ENCODE measurements at places on chromosomes 7 and 10. TPM values are rescaled to one million over a fixed set of nuclear protein-coding genes. Genes with fewer than 3 reads are reported as not detected.

DNA sequence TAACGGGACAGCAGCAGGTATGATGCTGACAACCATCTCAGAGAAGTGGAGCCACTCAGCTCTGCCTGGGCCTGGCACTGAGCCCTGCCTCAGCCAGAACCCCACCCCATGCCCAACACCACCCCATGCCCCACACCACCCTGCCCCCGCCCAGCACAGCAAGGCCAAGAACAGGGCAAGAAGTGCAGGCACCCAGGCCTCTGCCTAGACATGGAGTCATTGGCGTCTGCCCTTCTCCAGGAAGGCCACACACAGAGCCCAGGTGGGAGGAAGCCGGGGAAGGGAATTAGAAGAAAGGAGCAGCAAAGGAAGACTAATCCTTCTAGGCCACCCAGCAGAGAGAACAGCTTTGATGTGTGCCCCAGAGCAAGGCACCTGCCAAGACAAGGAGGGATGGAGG lies 18.9 kb downstream of the CAMK2G start:
- H3K36me3 ChIP-seq = peaks cover 56% of the 10 kb centered on the region
- no peak for DNase-seq
- peaks cover 43% of the 10 kb centered on the region for H3K4me1 ChIP-seq
- no peak overlapping the region for H3K27ac ChIP-seq
- no peak overlapping the region for H3K4me3 ChIP-seq
- no peaks in the 10 kb centered on the region for H3K27me3 ChIP-seq

DNA sequence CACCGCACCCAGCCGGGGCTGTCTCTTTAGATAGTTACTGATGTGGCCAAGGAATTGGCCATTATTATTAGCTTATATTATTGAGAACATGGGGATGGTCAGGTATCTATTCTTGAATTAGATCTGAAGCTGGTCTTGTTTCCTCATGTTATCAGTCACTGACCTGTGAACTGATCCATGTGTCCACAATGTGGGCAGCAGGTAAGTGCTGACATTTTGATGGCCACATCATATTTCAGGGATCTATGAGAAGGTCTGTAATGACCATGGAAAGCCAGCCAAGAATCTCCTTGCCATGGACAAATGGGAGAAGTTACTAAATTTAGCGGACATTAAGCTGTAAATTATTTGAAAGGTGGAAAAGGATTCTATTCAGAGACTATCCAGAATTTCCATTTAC lies 61.4 kb downstream of the GBF1 start:
- H3K4me1 ChIP-seq = peaks cover 16% of the 10 kb centered on the region
- no peak overlapping the region for H3K4me3 ChIP-seq
- H3K27me3 ChIP-seq = no peaks in the 10 kb centered on the region
- H3K36me3 ChIP-seq = peaks cover 21% of the 10 kb centered on the region

GRCh38 chr7:36085096-36085495 lies 68.0 kb upstream of the EEPD1 start:
- no peaks in the 10 kb centered on the region for H3K4me1 ChIP-seq
- H3K4me3 ChIP-seq = no peak overlapping the region
- no peaks in the 10 kb centered on the region for H3K36me3 ChIP-seq
- peaks cover 6% of the 10 kb centered on the region for H3K27me3 ChIP-seq
- no peak overlapping the region for H3K27ac ChIP-seq

DNA sequence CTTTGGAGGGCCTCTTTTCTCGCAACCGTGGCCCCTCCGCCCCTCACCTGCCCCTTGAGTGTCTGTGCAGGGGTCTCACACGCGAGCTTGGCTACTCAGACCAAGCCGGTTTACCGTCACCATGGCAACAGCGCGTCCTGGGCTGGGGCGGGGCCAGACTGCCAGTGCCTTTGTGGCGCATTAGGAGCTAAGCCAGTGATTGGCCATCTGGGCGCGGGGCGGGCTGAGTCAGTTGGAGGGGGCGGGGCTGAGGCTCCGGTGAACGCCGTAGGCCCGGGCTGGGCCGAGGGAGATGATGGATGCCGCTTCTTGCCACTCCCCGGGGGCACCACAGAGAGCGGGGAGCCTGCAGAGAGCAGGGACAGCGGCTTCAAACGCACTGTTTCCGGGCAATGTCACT lies 48.7 kb upstream of the FXYD4 start:
- H3K36me3 ChIP-seq = no peaks in the 10 kb centered on the region
- no peak overlapping the region for H3K27ac ChIP-seq
- no peak overlapping the region for H3K4me3 ChIP-seq
- peaks cover 31% of the 10 kb centered on the region for H3K4me1 ChIP-seq

Gene CLIP2
- total RNA-seq = 2.1 TPM

GRCh38 chr7:98730326-98730725 lies 113.2 kb downstream of the NPTX2 start:
- H3K4me1 ChIP-seq = peaks cover 1% of the 10 kb centered on the region
- no peak for DNase-seq
- H3K36me3 ChIP-seq = no peaks in the 10 kb centered on the region
- H3K27ac ChIP-seq = no peak overlapping the region
- no peak overlapping the region for H3K4me3 ChIP-seq
- H3K27me3 ChIP-seq = no peaks in the 10 kb centered on the region

Gene FRAT2
- 10.6 TPM for total RNA-seq

Gene SEM1
- total RNA-seq = 39.0 TPM

Gene VAX1
- not detected for total RNA-seq

DNA sequence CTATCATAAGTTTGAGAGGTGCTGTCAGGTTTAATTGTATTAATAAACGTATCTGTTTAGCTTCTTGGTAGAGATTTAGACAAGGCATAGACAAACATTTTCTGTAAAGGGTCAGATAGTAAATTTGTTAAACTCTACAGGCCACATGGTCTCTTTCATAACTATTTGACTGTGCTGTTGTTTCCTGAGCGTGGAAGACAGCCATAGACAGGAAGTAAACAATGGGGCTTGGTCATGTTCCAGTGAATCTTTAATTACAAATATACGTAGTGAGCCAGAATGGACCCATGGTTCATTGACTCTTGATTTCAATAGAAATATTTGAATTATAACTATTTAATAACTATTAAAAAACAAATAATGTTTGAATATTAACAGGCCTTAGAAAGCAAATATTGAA lies 451.1 kb downstream of the SH2D4B start:
- no peaks in the 10 kb centered on the region for H3K27me3 ChIP-seq
- H3K4me3 ChIP-seq = no peak overlapping the region
- no peak overlapping the region for H3K27ac ChIP-seq
- H3K4me1 ChIP-seq = no peaks in the 10 kb centered on the region
- DNase-seq = no peak

Gene OR2A1
- not detected for total RNA-seq

Gene ZMYND11
- total RNA-seq = 28.3 TPM

Gene HTRA1
- not detected for total RNA-seq

Gene PPIF
- total RNA-seq = 120 TPM

DNA sequence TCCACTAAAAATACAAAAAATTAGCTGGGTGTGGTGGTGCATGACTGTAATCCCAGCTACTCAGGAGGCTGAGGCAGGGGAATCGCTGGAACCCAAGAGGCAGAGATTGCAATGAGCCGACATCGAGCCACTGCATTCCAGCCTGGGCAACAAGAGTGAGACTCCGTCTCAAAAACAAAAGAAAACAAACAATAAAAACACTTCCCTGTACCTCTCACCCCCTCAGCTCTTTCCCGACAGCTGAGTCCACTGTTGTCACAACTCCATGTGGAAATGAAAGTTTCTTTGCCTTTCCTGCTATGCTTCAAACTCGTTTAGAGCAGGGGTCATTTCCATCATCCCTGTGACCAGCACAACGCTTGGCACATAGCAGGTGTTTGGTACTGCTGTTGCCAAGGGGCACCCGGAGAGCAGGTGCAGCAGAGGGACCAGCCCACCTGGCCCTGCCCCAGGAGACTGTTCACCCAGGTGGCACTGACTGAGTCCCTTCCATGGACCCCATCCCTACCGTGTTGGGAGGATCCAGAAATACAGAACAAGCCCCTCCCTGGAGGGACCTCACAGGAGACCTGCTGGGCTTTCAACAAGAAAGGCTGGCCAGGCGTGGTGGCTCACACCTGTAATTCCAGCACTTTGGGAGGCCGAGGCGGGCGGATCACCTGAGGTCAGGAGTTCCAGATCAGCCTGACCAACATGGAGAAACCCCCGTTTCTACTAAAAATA lies 4.9 kb downstream of the TMEM130 start:
- no peaks in the 10 kb centered on the region for H3K4me1 ChIP-seq
- H3K36me3 ChIP-seq = no peaks in the 10 kb centered on the region
- no peak overlapping the region for H3K27ac ChIP-seq
- DNase-seq = no peak

Gene BLNK
- not detected for total RNA-seq

DNA sequence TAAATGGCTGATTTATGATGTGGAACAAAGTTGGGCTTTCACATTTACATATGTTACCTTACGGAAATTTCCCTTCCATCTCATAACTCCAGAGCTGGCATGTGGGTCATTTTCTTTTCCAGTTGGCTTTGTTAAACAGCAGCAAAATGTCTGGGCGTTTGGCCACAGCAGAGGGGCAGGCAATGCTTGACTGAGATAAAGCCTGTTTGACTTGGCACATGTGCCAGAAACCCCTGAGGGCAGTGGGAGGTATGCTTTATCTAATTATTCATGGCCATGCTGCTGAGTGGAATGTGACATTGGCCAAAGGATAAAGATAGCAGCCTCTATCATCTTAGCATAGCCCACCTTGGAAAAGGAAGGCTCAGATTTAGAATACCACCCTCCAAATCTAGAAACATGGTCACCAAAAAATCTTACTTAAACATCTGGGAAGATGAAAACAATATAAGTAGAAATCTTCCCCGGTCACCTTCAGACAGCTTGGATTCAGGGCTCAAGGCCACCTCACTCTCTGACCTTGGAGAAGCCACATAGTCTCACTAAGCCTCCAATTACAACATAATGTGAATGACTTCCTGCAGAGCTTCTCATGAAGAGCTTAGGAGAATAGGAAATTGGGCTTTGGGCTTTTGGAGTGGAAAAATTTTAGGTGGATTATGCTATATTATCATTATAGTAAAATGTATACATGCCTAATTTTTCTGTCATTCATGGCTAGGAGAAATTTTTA lies 101.5 kb downstream of the GRM3 start:
- H3K27me3 ChIP-seq = peaks cover 4% of the 10 kb centered on the region
- H3K4me1 ChIP-seq = no peaks in the 10 kb centered on the region
- H3K36me3 ChIP-seq = no peaks in the 10 kb centered on the region
- no peak overlapping the region for H3K27ac ChIP-seq
- no peak for DNase-seq

Gene SUN1
- 87.7 TPM for total RNA-seq
